ENCODE measurements at places on chromosomes 6 and 20.

- no peak for DNase-seq
Measured at GRCh38 chr6:146388736-146389364, 154.8 kb upstream of the RAB32 start.

DNA sequence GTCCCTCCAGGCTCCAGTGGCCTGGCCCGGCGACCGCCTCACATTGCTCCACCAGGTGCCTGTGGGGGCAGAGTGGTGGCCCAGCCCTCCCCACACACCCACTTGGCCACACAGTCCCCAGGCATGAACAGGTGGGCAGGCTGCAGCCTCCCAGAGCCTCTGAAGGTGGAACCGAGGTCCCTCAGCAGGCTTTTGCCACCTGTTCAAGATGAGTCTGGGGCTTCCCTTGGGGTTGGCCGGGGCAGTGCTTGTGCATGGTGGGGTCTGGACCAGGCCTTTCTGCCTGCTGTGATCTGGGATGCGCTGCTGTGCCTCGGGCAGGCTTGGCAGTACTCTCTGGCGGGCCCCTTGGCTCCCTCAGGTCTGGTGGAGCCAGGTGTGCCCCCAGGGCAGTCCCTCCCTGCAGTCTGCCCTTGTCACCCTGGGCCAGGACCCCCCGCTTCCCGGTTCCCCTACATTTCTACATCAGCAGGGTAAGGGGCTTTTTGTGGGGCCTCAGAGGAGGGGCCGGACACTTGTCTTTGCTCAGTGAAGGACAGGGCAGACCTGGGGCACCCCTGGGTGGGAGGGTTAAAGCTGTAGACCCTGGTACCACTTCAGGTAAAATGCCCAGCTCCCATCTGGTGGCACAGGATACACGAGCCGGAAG, 2.7 kb upstream of the COL9A3 start:
- no peak for DNase-seq

- DNase-seq: no peak
Measured at GRCh38 chr6:7921046-7921445, 10.5 kb upstream of the TXNDC5 start.

DNA sequence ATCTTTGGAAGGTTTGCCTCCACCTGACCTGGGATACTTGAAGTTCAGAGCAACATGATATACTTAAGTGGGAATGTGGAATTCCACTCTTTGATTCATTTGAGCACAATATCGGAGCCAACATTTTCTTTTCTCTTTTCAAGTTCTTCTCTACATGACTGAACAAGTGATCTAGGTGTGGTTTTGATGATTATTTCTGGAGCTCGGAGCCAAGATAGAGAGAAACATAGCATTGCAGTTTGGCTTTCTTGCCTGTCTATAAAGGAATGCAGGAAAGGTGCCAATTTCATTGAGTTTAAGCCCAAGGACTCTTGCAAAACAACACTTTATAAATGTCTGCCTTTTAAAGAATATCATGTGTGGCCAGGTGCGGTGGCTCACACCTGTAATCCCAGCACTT, 124.2 kb upstream of the FAM83B start:
- DNase-seq: no peak

DNA sequence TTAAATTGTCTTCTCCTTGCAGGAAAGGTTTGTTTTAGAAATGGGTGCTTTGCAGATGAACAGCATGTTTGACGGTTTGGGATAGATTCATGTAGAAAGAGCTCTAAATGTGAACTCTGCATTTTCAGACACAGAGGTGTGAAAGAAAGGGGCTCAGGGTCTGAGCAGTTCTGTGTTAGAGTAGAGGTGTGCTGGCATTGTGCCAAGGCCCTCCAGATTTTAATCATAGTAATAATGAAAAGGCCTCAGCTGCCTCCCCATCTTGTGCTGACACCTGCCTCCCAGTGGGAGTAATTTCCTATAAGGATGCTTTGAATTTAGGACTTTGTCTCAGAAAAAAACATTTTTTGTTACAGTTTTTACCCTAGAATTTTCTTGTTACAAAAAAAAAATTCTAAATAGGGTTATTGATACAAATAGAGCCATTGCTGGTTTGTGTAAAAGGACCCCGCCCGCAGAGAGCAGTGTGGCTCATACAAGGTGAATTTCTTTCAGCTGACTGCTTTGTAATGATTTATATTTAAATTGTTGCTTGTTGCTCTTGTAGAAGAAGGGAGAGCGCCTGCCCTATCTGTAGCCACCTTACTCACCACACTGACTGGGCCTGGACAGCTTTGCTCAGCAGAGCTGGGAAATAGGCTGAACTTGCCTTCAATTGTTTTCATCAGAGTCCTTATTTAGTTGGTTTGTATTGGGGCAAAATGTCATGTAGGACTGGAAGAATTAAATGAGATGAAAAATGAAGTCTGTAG, 294.5 kb downstream of the ZFAND3 start:
- no peak for DNase-seq

- DNase-seq: peak; percentile 45
Measured at GRCh38 chr6:144723431-144723830, 438.3 kb downstream of the UTRN start.

- DNase-seq: no peak
Measured at GRCh38 chr20:18567739-18568091, 483 bp downstream of the SMIM26 start.

DNA sequence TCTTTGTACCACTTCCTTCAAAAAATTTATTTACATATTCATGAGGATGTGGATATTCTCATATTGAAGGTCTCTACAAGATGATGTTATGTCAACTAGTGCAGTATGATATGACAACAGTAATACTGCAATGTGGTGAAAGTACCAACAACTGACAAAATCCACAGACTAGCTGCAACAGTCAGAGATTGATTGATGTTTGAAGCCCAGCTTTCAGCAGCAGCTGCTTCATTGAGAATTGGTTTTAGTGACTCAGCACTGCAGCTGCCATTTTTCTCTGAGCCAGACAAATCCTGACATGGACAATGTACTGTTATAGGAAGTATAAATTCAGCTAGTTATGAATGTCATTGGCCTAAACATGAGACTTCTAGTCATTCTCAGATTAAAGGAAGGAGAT, 53.8 kb downstream of the PKIB start:
- no peak for DNase-seq

- DNase-seq: no peak
Measured at GRCh38 chr20:7415427-7415826, 524.8 kb downstream of the HAO1 start.

- no peak for DNase-seq
Measured at GRCh38 chr6:135576055-135576454, 78.5 kb upstream of the AHI1 start.

DNA sequence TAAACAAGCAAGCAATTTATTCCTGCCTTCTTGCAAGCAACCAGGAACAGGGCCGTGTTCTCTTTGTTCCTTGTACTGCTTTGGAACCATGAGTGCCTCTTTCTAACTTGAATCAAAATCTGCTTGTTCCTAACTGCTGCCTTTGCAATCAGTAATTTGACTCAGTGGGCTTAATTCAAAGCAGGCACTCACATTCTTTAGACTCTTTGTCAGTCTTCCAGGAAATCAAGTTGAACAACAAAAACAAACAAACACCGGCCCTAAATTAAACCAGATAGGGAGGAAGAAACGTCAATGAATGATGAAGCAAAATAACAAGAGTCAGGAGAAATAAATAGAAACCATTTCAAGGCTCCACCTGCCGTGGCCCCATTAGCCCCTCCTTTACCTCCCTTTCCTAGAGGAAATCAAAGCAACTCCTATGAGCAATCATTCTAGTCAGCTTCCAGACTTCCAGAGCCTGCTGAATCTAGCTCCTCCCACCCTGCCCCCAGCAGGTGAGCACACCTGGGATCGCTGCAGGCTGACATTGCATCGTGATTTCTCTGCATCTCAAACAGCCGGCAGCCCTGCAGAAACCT, 582.2 kb upstream of the FLRT3 start:
- DNase-seq: no peak

DNA sequence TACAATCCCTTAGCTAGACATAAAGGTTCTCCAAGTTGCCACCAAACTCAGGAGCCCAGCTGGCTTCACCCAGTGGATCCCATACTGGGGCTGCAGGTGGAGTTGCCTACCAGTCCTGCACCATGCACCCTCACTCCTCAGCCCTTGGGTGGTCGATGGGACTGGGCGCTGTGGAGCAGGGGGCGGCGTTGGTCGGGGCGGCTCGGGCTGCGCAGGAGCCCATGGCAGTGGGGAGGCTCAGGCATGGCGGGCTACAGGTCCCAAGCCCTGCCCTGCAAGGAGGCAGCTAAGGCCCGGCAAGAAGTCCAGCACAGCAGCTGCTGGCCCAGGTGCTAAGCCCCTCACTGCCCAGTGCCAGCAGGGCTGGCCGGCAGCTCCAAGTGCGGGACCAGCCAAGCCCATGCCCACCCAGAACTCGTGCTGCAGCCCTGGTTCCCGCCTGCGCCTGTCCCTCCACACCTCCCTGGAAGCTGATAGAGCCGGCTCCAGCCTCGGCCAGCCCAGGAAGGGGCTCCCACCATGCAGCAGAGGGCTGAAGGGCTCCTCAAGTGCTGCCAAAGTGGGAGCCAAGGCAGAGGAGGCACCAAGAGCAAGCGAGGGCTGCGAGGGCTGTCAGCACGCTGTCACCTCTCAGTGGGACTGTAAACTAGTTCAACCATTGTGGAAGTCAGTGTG, 912.1 kb downstream of the PHF3 start:
- no peak for DNase-seq

DNA sequence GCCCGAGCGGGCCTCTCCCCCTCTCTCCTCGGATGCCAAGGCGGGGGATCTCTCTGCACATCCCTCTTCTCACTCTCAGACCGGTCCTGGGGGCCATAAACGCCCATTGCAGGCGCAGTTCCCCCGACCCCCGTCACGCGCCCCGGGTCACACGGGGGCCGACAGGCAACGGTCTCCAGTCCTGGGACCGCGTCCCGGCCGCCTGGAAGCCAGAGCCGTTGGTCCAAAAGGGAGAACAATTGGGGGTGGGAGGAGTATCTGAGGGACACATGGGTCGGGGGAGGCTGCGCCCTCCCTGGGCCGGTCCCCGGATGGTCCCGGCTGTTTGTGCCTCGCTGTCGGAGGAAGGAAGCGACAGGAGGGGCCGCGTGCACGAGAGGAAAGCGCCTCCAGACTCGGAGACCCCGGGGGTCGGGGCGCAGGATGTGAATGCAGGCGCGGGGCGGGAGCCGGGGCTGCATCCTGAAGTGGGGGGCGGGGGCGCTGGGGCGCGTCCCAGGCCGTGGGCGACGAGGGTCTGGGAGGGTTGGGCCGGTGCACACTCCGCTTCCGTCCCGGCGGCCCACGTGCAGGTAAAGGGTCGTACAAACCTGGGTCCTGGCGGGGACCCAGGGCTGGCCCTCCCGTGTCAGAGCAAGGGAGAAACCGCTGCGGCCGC, 903 bp downstream of the SLC4A11 start:
- no peak for DNase-seq

- DNase-seq: no peak
Measured at GRCh38 chr20:1499528-1500420, 8.6 kb upstream of the SIRPB2 start.

- no peak for DNase-seq
Measured at GRCh38 chr6:170461556-170462365, 91.3 kb downstream of the PSMB1 start.

DNA sequence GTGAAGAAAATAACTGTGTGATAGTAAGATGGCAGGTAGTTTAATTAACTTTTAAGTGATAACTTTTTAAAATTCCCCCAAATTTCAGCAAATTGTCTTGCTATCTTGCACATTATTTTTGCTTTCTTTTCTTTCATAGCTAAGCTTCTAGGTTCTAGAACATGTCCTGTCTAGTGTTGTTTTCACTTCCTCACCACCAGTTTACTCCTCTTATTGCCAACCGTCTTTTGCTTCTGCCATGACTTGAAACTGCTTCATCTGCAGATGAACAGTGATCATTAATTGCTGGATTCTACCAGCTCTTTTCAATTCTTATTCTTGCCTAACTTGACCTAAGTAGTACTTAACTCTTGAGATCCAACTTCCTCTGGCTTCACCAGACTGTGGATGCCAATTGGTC, 137.8 kb downstream of the CENPW start:
- DNase-seq: no peak

DNA sequence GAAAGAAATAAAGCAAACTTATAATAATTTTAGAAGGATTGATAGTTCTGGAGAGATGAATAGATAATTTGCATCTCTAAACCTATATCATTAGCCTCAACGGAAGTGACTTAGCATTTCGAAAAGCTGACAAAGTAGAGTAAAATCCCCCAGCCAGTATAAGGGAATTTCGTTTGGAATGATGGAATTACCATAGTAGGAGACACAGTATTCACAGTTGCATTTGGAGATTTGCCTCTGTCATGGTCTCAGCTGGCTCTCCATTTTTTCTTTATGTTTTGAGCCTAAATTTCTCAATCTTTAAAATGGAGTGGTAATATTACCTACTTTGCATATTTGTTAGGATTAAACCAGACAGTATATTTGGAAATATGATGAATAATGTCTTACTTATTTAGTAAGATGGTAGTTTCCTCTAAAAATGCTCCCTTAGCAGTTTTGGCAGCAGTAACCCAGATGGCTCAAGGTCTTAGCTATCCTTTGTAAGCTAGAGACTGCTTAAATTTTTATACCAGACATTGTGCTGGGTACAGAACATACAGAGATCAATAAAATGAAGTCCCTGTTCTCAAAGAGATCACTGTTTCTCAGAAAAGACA, 58.2 kb downstream of the SMAP1 start:
- no peak for DNase-seq

DNA sequence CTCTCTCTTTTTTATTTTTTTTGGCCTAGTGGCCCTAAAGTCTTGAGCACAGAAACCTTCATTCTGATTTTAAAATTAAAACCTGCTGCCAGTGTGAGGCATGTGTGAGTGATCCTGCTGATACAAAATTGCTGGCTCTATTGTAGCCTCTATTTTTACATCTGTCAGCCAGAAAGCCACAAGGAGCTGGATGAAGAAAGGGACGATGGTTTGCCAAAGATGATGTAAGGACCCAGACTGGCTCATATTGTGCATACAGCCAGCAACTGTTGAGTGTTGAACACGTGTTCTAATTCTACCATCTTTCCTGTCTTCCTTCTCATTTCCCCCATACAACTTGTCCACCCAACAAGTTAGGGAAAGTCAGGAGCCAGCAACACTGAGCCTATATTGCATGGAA, 40.8 kb upstream of the ATXN1 start:
- no peak for DNase-seq

DNA sequence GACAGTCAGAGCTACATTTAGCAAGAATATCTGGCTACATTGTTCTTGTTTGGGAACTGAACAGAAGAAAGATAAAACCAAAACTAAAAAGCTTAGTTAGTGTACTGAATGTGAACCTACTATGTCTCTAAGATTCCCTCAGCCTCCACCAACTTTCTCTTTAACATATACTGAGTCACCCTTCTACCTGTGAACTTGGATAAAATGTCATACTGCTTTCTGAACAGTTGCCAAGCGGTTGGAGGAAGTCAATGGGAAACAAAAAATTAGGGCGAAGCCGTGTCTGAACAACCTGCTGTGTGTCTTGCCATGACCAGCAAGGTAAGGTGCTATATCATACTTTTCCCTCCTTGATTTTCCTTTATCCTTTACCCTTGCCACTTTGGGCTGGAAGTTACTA, 243.5 kb downstream of the BTBD9 start:
- no peak for DNase-seq

DNA sequence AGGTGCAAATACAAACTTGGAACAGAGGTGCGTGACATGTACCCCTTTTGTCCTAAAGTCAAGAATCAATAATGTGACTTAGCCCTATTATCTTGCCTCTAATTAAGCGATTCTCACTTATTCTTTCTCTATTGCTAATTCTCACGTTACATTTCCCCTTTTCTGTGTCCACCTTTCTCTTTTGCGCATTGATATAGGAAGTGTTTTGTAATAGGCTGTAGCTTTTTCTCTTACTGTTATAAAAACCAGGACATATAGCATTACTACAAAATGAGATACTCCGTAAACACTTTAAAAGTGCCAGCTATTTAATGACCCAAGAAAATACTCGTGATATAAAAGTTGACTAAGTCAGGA, 669 bp upstream of the TMEM30A start:
- no peak for DNase-seq

Measured in HAP-1 (cell line).